NCI-H1092 (cell line): ENCODE measurements at places on chromosomes 2 and 18.

DNA sequence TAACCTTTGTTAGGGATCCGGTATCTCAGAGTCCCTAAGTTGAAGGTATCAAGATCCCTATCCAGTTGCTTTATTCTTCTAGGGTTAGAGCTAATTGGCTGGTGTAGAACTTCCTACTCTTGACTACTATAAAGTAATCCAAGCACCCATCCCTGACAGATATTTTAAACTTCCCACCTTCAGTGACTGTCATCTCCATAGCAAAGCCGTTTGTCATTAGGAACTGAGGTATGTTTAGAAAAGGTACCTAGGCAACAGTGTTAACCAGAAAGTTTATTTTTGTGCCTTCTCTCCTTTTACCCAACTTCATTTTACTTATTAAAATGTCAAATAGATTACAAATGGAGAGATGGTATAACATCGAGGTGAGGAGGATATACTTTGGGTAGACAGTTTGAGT lies 4.5 kb downstream of the FAM117B start:
- no peak for DNase-seq

DNA sequence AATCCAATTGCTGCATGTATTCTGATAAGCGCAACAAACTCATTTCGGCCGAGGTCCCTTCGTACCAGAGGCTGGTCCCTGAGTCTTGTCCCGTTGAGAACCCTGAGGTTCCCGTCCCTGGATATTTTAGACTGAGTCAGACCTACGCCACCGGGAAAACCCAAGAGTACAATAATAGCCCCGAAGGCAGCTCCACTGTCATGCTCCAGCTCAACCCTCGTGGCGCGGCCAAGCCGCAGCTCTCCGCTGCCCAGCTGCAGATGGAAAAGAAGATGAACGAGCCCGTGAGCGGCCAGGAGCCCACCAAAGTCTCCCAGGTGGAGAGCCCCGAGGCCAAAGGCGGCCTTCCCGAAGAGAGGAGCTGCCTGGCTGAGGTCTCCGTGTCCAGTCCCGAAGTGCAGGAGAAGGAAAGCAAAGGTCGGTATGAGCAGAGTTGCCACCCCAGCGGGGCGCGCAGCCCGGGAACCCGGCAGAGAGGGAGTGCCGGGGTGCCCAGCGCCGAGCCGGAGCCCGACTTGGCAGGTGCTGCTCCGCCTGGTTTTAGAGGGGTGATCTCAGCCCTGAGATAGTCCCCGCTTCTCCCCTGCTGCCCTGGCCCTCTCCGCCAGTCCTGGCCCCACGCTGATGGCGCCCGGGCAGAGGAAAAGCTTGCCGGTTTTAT lies 714 bp downstream of the HOXD10 start:
- no peak for DNase-seq

DNA sequence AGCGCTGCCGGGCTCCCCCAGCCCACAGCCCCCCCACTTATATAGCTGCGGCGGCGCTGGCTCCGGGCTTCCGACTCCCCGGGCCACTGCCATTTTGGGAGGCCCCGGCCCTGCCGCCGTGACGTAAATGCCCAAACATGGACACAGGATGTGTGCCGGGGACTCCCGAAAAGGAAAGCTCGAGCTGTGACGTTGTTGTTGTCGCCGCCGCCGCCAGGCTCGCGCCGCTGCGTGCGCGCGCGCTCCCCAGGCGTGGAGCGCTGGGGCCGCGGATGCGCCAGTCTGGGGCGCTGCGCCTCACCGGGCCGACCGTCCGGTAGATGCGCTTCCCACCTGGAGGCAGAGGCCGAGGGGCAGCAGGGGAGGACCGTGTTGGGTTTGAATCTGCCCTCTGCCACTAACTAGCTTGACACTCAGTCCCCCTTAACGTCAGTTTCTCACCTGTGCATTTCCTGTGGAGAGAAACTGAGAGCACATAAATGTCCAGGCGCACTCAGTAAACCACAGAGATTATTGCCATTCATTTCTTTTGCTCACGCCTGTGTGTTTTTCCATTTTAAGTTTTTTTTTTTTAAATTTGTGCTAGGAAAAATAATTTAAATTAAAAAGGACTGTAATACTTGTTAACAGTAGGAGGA lies at the start of gene EGR4:
TSS of gene EGR4 (minus strand) at position 15 of the 638 bp plus-strand sequence. CDS start 231 bp downstream, outside the sequence.
- peak; percentile 56 for DNase-seq

DNA sequence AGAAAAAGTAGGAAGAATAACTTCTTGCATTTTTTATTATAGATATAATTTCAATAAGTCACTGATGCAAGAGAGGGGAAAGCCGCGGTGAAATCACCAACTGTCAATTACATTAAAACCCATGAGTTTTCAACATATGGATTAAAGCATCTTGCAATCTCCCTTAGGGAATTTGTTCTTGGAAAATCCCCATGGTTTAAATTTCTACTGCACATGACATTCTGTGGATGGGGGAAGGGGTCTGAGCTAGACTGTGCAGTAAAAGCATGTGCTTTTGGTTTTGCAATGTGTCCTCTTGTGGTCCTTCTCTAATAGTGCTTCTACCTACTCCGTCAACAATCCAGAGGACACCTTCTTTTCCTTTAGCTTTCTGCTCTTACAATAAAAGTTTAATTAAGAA lies 894.0 kb downstream of the DCDC2C start:
- DNase-seq, result no peak

- DNase-seq, result no peak
Measured at GRCh38 chr2:173496746-173497145, 142.1 kb downstream of the CDCA7 start.
